ENCODE measurements at places on chromosomes 1 and 21. TPM values are rescaled to one million over a fixed set of nuclear protein-coding genes. Genes with fewer than 3 reads are reported as not detected.
A peak's percentile ranks its signal among the peaks of the same experiment; 100 is the strongest.

GRCh38 chr1:43978551-43979260 lies at the start of gene B4GALT2:
TSS of gene B4GALT2 (plus strand) at chr1:43979210. CDS start at chr1:43981161, 1,951 bp downstream.
- DNase-seq: peak; percentile 25

DNA sequence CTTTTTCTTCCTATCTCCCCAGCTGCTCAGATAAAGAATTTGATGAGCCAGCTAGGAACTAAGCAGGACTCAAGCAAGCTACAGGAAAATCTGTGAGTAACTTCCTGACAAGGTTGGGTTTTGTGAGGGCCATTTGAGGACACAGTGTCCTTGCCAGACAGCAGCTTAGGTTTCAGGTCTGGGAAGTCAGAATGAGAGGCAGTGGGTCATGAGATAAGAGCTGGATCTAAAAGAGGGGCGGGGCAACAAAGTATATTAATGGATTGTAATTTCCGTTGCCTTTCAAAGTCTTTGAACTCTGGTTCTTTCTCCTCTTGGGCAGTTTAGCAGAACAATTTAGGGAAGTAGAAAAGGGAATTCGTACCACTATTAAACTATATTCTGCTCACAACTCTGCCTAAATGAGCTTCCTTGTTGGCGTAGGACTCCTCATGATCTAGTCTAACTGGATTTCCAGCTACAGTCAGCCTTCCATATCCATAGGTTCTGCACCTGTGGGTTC lies 16.6 kb downstream of the STX12 start:
- no peak for DNase-seq

- DNase-seq: peak; percentile 64
Observed at GRCh38 chr1:204565617-204566582, 49.7 kb downstream of the MDM4 start.

DNA sequence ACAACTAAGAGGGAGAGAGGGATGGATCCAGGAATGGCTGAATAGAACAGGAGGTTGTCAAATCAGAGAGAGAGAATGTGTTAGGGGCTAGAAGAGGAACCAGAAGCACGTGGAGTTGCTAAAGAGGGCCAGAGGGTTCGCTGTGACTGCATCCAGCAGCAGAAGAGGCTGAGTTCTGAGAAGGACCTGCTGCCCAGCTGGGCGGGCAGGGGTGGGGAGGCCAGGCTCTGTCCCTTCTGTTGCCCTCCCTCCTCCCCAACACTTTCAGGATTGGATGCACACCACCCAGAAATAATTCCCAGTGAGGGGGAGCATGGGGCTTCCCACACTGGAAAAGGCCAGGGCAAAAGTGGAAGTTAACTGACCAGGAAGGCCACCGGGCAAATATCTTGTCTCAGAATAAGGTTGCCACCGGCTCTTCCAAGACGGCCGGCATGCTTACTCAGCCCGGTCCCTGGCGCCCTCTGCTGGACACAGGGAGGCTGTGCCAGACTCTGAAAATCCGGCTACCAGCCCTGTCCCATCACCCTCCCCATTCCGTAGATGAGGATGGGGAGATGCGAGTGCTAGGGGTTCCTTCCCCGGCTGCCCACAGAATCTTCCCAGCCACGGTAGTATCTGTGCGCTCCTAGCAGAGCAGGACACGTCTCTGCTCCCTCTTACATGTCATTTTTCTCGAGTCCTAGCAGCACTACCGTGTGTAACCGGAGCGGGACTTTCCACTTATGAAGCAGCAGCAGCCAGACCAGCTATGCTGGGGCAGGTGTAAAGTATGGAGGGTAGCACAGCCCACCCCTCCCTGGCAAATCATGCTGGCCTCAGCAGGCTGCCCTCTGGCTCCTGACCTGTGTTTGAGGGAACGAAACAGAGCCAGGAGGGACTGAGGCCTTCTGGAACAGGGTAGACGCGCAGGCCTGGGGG lies 46.8 kb upstream of the A3GALT2 start:
- peak; percentile 64 for DNase-seq

- peak; percentile 83 for DNase-seq
Observed at GRCh38 chr1:83102630-83103071, 896.3 kb downstream of the TTLL7 start.

Gene TMOD4
- total RNA-seq: 0.35 TPM

Data from H4 (cell line).